Stimulated activated CD8-positive, alpha-beta memory T cell treated with anti-CD3 and anti-CD28 coated beads, Interleukin-15, amount 100 ng/mL, for 1 hour (primary cell): ENCODE measurements at places on chromosomes 5 and 9.

GRCh38 chr9:115069771-115070170 lies 48.2 kb downstream of the TNC start:
- no peak for DNase-seq

DNA sequence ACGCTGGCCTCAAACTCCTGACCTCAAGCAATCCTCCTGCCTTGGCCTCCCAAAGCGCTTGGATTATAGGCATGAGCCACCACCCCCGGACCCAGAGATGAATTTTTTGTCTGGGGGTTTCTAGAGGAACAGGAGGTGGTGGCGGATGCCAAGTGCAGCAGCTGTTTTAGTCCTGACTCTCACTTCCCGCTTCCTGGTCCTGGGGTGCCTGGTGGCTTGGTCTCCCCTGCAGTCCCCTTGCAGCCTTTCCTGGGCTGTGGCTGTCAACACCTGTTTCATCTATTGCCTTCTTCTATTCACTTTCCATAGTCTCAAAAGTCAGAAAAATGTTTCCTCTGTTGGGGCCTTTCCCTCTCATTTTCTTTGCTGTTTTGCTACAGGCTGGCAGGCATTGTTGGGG lies 6.5 kb upstream of the NHP2 start:
- DNase-seq: no peak

GRCh38 chr9:20396509-20396908 lies 225.8 kb downstream of the MLLT3 start:
- no peak for DNase-seq

GRCh38 chr9:133948131-133948530 lies 44.0 kb downstream of the VAV2 start:
- no peak for DNase-seq

DNA sequence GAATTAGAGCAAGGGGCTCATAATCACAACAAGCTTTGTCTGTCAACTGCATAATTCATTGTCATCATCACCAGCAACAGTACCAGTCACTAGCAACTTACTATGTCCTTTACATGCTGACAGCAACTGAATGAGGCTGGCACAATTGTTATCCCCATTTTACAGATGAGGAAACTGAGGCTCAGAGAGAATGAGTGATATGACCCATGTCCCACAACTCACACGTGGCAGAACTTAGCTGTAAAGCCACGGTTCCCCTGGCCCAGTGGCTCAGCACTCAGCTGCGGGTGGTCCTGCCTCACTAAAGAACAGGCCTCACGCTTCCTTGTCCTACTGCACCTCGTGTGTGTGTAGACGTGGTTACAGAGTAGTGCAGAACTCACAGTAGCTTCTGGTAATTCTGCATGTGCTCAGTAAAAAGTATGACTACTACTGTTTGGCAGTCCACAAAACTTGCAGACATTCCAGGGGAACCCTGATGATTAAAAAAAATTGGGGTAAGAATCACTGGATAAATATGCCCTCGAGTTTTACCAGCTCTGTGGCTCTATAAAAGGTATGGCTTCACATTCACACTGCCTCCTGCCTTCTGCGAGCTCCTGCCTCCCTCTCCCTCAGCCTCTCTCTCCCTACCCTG lies 30.2 kb downstream of the AFAP1L1 start:
- DNase-seq: no peak

DNA sequence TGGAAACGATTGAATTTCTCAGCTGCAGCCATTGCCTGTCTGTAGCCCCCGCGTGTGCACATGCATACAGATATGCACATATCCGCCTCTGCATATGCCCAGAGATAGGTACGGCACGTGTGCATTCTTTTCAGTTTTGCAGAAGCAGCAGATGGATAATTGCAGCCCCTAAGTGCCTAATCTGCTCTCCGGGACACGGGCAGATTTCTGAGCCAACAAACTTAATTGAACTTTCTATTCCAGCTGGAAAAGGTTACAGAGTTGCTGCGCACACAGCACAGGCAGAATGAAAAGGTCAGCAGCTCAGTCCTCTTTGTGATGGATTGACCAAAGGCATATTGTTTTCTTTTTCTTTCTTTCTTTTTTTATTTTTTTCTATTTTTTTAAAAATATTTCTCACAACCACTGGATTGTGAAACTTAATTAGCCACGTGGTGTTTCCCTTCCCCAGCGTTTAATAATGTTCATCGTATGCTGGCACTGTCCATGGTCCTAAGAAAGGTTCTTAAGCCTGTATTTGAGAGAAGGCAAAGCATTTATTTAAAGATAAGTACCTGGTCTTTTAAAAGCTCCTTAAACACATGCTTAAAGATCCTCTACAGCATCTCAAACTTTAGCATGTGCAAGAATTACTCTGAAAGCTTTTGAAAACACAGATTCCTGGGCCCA lies 270.2 kb upstream of the BRINP1 start:
- DNase-seq: no peak

- no peak for DNase-seq
Measured at GRCh38 chr5:142521706-142522105, 164.2 kb downstream of the FGF1 start.

DNA sequence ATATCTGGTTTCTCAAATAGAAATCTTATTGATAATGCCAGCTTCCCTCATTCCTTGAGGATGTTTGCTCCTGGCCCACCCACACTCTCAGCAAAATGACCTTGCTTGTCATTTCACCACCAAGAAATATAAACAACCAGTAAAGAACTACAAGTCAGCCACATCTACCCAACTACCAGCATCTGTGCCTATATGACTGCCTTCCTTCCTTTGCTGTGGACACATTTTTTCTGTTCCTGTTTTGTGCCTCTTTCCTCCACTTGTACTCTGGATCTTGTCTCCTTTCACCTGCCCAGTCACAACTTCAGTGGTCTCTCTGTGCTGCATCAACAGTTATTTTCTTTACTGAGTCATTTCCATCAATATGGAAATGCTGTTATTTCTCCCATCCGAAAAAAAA lies 20.3 kb downstream of the KIF2A start:
- DNase-seq: no peak

- no peak for DNase-seq
Measured at GRCh38 chr5:58048954-58049353, 410.9 kb downstream of the PLK2 start.

DNA sequence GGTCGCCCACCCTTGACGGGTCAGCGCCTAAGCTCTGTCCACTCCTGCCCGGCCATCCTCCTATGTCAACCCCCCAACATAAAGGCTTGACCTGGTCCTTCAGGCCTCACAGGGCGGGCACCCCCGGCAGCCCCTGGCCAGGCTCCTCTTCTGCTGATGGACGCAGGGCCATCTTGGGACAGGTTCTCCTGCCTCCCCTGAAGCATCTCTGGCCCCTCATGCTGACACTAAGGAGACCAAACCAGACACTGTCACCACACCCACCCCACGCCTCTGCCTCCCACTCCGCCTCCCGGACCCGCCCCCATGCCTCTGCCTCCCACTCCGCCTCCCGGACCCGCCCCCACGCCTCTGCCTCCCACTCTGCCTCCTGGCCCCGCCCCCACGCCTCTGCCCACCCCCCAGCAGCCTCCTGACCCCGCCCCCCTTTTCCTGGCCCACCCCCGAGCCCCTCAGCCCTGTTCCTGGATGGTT lies 6.8 kb downstream of the OBP2A start:
- no peak for DNase-seq

GRCh38 chr9:26329974-26330373 lies 562.6 kb downstream of the CAAP1 start:
- no peak for DNase-seq

DNA sequence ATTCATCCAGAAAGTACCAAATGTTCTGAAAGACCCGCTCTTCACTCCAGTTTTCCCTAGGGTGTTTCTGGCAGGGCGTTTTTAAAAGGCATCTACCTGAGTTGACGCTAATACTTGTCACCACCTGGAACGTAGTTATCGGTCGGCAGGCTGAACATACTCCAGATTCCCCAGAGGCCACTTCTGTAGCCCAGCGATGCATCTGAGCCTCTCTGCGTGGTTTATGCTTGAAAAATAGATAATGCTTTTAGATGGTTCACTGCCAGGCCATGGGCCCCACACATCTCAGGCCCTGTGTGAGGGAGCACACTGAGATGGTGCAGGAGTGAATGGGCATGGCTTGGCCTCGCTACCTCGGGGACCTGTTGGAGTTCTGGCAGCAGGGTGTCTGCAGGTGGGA lies 33.0 kb upstream of the NCS1 start:
- no peak for DNase-seq

GRCh38 chr5:143679777-143680176 lies 132.2 kb upstream of the HMHB1 start:
- DNase-seq: no peak

- no peak for DNase-seq
Measured at GRCh38 chr5:156675395-156675794, 174.7 kb upstream of the PPP1R2B start.

- DNase-seq: no peak
Measured at GRCh38 chr5:154761046-154761736, 6.0 kb downstream of the LARP1 start.

DNA sequence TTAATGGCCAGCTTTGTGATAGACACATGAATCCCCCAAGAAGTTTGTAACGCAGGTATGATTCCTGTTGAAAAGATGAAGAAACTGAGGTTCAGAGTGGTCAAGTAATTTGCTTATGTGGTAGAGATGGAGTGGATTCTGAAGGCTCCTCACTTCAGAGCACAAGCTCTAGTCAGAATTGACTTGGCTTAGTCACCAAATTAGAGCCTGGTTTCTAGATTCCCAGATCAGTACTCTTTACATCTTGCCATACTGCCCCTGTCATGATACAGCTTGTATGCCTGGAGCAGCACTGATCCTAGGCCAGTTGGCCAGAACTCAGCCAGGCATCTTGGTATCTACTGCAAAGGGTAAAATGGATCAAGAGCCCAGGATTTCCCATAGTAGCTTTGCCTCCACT lies 284.4 kb upstream of the RFX3 start:
- no peak for DNase-seq

DNA sequence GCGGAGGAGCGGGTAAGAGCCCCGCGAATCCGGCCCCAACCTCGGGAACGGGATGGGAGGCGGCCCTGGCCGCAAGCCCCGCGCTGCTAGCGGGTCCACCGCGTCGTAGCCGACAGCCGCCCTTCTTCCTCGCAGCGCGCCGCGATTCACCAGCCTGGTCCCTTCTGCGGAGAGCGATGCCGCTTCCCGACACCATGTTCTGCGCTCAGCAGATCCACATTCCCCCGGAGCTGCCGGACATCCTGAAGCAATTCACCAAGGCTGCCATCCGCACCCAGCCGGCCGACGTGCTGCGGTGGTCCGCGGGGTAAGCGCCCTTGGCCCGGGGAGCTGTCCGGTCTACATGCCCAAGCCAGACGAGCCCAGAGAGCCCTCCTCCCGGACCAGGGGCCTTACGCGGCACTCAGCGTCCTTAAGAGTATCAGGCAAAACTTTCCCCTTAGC lies 335 bp downstream of the ROPN1L start:
- no peak for DNase-seq

DNA sequence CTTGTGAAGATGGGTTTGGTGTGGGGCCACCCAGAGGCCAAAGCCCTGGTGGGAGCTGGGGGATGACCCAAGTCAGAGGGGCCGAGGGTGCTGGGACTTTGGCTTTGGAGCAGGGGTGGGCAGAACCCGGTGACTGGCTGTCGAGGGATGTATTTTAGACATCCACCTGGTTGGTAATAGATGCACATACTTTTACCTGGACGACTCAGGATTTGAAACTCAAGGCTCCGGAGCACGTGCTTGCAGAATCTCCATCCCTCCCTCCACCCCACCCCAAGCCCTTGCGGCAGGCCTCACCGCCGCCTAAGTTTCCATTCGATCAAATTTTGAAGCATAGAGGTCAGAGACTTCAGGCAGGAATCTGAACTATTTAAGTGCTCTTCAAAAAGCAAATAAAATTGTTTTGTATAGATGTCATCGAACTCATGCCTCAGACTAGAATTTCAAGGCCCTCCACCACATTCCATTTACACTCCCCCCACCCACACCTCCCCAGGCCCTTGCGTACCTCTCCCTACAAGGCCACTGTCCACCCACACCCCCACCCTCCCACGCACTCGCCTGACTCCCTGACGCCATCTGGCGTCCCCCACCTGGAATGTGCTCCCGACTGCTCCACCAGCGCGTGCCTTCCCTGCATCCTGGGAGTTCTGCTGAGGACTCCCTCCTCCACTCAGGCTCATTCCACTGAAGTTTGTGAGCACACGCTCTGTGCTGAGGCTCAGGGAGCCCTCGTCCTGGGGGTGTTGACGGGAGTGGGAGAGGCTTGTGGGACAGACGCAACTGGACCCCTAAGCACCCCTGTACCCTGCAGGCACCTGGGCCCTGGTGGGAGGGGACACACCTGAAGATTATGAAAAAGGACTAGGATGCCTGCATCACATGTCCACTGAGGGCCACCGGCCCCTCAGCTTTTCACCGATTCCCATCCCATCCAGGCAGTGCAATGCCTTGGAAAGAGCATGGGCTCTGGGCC lies 56.4 kb upstream of the RPL26L1 start:
- DNase-seq: no peak

DNA sequence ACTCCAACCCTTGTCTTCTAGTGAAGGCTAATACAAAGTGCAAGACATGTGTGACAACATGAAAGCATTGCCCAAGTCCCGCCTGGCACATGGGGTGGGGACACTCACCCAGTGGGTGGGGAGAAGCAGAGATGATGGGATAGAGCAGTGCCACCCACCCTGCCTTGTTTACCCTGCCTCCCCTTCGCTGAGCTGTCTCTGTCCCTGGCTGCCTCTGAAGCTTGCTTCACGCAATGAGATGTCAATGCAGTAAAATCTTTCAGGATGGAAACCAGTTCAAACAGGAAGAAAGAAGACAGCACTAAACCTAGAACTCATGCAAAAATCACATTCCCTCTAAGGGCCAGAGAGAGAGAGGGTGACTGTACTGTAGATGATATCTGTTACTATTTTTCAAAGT lies 148.0 kb downstream of the INSYN2B start:
- DNase-seq: no peak

DNA sequence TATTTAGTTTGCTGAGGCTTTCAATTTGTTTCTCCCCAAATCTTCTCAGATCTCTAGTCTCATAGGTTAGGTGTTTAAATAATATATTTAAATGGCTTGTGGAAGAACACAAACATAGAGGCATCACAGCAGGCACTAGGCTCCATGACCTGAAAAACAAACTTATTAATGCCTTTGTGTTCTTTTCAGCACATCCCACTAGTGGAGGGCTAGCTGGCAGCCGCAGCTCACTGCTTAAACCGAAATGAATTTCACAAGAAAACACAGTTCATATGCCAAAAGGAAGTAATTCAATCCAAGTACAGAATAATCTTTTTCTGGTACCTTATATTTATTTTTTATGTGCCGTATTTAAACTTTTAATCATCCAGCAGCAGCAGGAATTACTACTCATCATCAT lies 382.5 kb downstream of the PLK2 start:
- DNase-seq: no peak
